ENCODE measurements at places on chromosomes 12 and 14.

GRCh38 chr14:22836301-22837113 lies at the start of gene MMP14:
Gene MMP14 (plus strand): TSS chr14:22836585. CDS start chr14:22836818, 233 bp downstream.
- no peaks in the 10 kb centered on the region for H3K27me3 ChIP-seq
- H3K36me3 ChIP-seq: peaks cover 3% of the 10 kb centered on the region
- H3K4me3 ChIP-seq: peak within 1 kb of the TSS; percentile 76
- H3K4me1 ChIP-seq: no peaks in the 10 kb centered on the region
- no peak for DNase-seq
- H3K27ac ChIP-seq: peak within 1 kb of the TSS; percentile 68

- H3K4me1 ChIP-seq: peaks cover 27% of the 10 kb centered on the region
- no peak overlapping the region for H3K4me3 ChIP-seq
- no peaks in the 10 kb centered on the region for H3K36me3 ChIP-seq
Measured at GRCh38 chr14:35353409-35354172, 51.0 kb downstream of the NFKBIA start.

DNA sequence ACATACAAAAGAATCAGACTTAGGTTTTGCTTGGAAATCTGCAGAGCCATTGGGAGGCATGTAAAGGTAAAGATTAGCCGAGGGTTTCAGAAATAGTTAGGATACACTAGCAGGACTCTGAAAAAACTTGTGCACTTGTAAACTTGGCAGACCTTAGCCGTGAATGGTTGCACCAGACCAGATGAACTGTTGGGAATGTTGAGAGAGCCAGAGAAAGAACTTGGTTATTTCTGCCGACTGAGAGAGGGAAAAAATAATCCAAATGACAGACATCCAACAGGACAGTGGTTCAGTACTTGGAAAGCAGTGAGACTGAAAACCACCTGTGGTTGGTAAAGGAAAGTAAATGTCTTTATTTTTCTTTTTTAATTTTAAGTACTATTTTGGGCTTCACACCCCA lies 222.5 kb upstream of the DDHD1 start:
- H3K27me3 ChIP-seq: no peaks in the 10 kb centered on the region
- no peak for DNase-seq
- no peak overlapping the region for H3K27ac ChIP-seq
- no peaks in the 10 kb centered on the region for H3K36me3 ChIP-seq
- no peak overlapping the region for H3K4me3 ChIP-seq

GRCh38 chr12:89884952-89885351 lies 176.3 kb upstream of the ATP2B1 start:
- no peaks in the 10 kb centered on the region for H3K27me3 ChIP-seq
- H3K4me1 ChIP-seq: no peaks in the 10 kb centered on the region
- no peak overlapping the region for H3K4me3 ChIP-seq
- no peaks in the 10 kb centered on the region for H3K36me3 ChIP-seq
- DNase-seq: no peak
- no peak overlapping the region for H3K27ac ChIP-seq

DNA sequence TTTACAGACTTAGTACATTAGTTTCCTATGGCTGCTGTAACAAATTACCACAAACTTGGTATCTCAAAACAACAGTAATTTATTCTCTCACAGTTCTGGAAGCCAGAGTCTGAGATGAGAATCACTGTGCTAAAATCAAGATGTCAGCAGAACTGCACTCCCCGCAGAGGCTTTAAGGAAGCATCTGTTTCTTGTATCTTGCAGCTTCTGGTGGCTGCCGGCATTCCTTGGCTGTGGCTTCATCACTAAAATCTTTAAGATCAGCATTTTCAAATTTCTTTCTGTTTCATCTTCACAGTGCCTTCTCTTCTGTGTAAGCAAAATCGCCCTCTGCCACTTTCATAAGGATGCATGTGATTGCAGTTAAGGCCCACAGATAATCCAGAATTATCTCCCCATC lies 9.4 kb downstream of the STON2 start:
- H3K27ac ChIP-seq: no peak overlapping the region
- H3K36me3 ChIP-seq: no peaks in the 10 kb centered on the region
- no peak overlapping the region for H3K4me3 ChIP-seq

GRCh38 chr12:25071366-25071765 lies 122.5 kb upstream of the BCAT1 start:
- no peak overlapping the region for H3K27ac ChIP-seq
- no peak overlapping the region for H3K4me3 ChIP-seq
- H3K27me3 ChIP-seq: no peaks in the 10 kb centered on the region
- no peak for DNase-seq

GRCh38 chr12:112907415-112908157 lies 824 bp downstream of the OAS1 start:
- no peak overlapping the region for H3K4me3 ChIP-seq
- H3K4me1 ChIP-seq: no peaks in the 10 kb centered on the region
- H3K36me3 ChIP-seq: no peaks in the 10 kb centered on the region
- H3K27ac ChIP-seq: no peak overlapping the region
- H3K27me3 ChIP-seq: no peaks in the 10 kb centered on the region
- no peak for DNase-seq

DNA sequence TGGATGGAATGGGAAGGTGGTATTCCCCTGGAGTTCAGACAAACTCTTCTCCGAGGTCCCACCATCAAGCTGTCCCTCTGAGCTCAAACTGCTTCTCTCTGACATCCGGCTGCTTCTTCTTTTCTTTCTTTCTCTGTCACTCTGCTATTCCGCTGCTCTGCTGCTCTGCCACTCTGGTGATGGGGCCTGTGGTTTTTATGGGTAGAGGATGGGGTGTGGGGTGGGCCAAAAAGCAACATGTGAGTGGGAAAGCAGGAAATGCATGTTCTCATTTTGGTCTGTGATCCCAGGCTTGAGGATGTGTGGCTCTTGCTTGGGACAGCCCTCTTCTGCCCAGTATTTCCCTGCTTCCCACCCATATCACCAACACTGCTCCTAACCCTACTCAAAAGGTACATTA lies 30.6 kb downstream of the CLECL1 start:
- H3K27me3 ChIP-seq: no peaks in the 10 kb centered on the region
- H3K27ac ChIP-seq: no peak overlapping the region
- DNase-seq: no peak
- no peaks in the 10 kb centered on the region for H3K36me3 ChIP-seq

DNA sequence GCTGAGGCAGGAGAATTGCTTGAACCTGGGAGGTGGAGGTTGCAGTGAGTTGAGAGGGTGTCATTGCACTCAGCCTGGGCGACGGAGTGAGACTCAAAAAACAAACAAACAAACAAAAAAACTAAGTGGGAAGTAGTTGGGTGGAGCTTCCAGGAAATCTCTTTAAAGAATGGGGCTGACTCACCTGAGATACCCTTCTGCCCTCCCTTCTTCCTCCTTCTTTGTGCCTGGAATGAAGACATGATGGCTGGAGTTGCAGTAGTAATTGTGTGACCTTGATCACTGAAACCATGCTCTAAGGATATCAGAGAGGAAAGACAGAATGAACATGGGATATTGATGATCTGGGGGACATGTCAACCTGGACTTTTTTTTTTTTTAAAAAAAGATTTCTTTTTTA lies 87.6 kb upstream of the MED13L start:
- H3K27me3 ChIP-seq: no peaks in the 10 kb centered on the region
- no peak for DNase-seq
- H3K4me1 ChIP-seq: peaks cover 22% of the 10 kb centered on the region

DNA sequence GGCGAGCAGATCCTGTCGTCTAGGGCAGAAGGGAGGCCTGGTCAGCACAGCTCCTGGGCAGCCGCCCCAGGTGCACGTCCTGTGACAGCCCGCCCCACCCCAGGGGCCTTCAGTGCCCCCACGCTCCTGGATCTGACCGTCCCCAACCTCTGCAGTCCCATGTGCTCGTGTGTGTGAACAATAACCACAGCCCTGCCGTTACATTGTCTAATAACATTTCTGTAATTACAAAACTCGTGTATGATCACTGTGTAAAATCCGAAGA lies 39.8 kb downstream of the CHGA start:
- no peaks in the 10 kb centered on the region for H3K27me3 ChIP-seq
- no peak overlapping the region for H3K27ac ChIP-seq
- no peak overlapping the region for H3K4me3 ChIP-seq
- no peaks in the 10 kb centered on the region for H3K36me3 ChIP-seq
- DNase-seq: no peak

- no peak overlapping the region for H3K27ac ChIP-seq
- H3K4me1 ChIP-seq: no peaks in the 10 kb centered on the region
- no peak overlapping the region for H3K4me3 ChIP-seq
- H3K27me3 ChIP-seq: no peaks in the 10 kb centered on the region
- DNase-seq: no peak
Measured at GRCh38 chr12:108190529-108190928, 61.4 kb downstream of the WSCD2 start.

DNA sequence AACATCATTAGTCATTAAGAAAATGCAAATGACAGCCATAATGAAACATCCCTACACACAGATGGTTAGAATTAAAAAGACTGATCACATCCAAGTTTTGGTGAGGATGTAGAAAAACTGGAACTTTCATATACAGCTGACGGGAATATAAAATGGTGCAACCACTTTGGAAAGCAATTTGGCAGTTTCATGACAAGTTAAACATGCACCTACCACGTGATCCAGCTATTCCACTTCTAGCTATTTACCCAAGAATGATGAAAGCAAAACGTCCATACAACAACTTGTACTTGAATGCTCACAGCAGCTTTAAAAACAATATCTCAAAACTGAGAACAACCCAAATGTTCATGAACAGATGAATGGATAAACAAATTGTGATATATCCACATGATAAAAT lies 77.9 kb upstream of the AVPR1A start:
- no peak for DNase-seq
- no peak overlapping the region for H3K27ac ChIP-seq
- H3K4me3 ChIP-seq: no peak overlapping the region
- no peaks in the 10 kb centered on the region for H3K4me1 ChIP-seq

DNA sequence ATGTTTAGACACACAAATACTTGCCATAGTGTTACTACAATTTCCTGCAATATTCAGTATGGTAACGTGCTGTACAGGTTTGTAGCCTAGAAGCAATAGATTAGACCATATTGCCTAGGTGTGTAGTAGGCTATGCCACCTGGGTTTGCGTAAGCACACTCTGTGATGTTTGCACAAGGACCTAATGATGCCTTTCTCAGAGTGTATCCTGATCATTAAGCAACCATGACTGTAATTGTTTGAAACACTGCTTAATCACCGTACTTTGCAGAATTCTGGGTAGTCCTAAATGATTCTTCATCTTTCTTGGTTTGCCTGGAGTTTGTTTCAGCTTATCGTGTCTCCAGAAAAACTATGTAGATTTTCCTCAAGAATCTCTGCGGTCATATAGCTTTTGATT lies 11.2 kb upstream of the TCP11L2 start:
- H3K4me3 ChIP-seq: no peak overlapping the region
- H3K27ac ChIP-seq: no peak overlapping the region
- no peak for DNase-seq
- H3K27me3 ChIP-seq: no peaks in the 10 kb centered on the region

- no peaks in the 10 kb centered on the region for H3K27me3 ChIP-seq
- no peak overlapping the region for H3K27ac ChIP-seq
- no peak for DNase-seq
Measured at GRCh38 chr14:50089208-50089607, 27.2 kb downstream of the VCPKMT start.

GRCh38 chr12:48998497-48999353 lies 450 bp downstream of the DDN start:
- H3K27ac ChIP-seq: peak overlapping the region; percentile 31
- peaks cover 12% of the 10 kb centered on the region for H3K4me1 ChIP-seq
- H3K4me3 ChIP-seq: peak overlapping the region; percentile 49
- no peaks in the 10 kb centered on the region for H3K27me3 ChIP-seq
- DNase-seq: no peak

GRCh38 chr14:23301969-23302289 lies 730 bp downstream of the PPP1R3E start:
- DNase-seq: no peak
- H3K4me1 ChIP-seq: peaks cover 16% of the 10 kb centered on the region

DNA sequence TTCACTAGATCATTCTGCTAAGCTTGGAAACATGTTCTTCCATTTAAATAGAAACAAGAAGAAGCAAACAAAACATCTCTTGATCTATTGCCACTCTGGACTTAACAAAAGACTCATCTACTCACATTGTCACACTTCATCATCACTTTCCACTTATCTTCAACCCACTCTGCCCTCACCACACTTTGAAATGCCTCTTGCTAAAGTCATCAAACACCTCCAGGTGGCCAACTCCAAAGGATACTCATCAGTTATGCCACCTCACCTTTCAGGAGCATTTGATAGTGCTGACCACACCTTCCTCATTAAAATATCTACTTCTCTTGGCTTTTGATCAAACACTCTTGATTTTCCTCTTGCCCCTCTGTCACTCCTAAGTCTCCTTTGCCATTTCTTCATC lies 7.2 kb downstream of the EFCAB11 start:
- no peak overlapping the region for H3K4me3 ChIP-seq
- H3K4me1 ChIP-seq: no peaks in the 10 kb centered on the region
- no peaks in the 10 kb centered on the region for H3K36me3 ChIP-seq
- H3K27me3 ChIP-seq: no peaks in the 10 kb centered on the region
- DNase-seq: no peak

DNA sequence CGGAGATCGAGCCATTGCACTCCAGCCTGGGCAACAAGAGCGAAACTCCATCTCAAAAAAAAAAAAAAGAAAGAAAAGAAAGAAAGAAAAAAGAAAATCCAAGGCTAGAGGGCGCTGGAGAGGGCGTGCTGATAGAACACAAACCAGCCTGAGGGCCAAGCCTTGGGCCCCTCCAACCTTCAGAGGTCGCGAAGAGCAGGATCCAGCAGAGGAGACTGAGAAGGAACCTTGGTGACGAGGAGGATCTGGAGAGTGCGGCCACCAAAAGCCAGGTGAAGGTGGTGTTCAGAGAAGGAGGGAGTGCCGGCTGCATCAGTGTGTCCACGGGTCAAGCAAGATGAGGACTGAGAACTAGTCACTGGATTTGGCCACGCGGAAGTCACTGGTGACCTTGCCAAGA lies 4.1 kb upstream of the DYNC1H1 start:
- no peaks in the 10 kb centered on the region for H3K4me1 ChIP-seq
- DNase-seq: no peak
- H3K4me3 ChIP-seq: no peak overlapping the region
- no peaks in the 10 kb centered on the region for H3K27me3 ChIP-seq
- H3K36me3 ChIP-seq: no peaks in the 10 kb centered on the region

DNA sequence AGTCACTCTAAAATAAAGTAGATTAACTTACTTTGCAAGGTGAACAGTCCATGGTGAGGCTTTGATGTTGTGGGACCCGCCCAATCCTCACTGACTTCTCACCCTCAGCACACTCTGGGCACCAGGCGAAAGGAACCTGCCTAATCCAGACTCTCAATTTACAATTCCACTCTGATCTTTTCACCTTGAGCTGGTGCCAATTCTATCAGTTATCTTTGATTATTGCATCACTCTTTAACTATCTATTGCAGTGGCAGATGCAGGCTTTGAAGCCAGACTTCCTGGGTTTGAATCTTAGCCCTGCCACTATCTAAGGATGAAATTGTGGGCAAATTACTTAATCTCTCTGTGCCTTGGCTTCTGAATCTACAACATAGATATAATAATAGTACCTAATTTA lies 18.9 kb upstream of the RASSF8 start:
- H3K27me3 ChIP-seq: no peaks in the 10 kb centered on the region
- no peaks in the 10 kb centered on the region for H3K36me3 ChIP-seq
- no peak overlapping the region for H3K4me3 ChIP-seq
- no peak overlapping the region for H3K27ac ChIP-seq
- H3K4me1 ChIP-seq: no peaks in the 10 kb centered on the region
